ENCODE measurements at places on chromosomes 2 and 18.

GRCh38 chr2:174403628-174404027 lies 8.1 kb downstream of the SCRN3 start:
- no peak for DNase-seq

DNA sequence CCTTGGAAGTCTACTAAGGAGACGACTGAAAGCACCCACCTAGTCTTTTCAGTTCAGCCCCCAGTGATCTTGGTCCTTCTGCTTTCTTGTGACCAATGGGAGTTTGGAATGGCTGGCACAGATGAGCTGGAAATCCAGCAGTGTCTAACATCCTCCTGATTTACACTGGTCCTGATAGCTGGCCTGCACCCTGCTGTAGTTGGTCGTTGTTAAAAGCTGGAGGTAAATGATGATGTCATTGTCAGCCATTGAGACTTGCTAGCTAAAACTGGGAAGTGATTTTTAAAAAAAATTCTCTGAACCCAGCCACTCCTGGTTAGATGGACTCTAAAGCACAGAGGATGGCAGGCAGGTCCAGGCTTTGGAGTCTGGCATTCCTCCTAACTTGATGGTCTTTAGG lies 19.3 kb downstream of the CCT7 start:
- no peak for DNase-seq

DNA sequence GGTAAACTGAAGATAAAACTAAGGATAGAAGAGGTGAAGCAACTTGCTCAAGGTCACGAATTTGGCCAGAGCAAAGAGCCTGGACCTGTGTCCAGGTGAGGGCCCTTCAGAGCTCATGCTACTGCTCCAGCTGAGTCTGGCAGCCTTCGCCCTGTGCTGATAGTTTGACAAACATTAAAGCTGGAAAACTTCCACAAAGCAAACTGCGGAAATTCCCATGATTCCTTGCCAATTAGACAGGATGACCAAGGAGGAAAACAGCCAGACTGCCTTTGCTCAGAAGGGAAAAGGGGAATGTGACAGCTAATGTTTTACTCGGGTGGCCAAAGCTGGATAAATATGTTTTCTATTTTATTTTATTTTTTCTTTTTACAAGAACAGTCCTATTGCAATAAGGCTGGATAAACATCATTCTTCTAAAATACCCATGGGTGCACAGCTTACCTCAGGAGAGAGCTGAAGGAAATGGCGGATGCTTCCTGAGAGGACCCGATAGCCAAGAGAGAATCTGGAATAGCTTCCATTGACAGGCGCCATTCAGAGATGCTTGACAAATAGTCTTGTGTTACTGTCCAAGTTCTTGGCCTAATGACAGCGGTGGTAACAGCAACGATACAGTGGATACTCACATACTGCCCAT lies 5.3 kb upstream of the CTAGE1 start:
- no peak for DNase-seq

- no peak for DNase-seq
These were observed 60.0 kb upstream of the PXDN start for GRCh38 chr2:1804351-1804771.

GRCh38 chr2:101972621-101973434 lies 18.9 kb upstream of the IL1R2 start:
- DNase-seq = no peak

- DNase-seq = no peak
These were observed 8.8 kb downstream of the KHK start for GRCh38 chr2:27095427-27095744.

- no peak for DNase-seq
These were observed 112.3 kb downstream of the PXDN start for GRCh38 chr2:1632002-1632348.

DNA sequence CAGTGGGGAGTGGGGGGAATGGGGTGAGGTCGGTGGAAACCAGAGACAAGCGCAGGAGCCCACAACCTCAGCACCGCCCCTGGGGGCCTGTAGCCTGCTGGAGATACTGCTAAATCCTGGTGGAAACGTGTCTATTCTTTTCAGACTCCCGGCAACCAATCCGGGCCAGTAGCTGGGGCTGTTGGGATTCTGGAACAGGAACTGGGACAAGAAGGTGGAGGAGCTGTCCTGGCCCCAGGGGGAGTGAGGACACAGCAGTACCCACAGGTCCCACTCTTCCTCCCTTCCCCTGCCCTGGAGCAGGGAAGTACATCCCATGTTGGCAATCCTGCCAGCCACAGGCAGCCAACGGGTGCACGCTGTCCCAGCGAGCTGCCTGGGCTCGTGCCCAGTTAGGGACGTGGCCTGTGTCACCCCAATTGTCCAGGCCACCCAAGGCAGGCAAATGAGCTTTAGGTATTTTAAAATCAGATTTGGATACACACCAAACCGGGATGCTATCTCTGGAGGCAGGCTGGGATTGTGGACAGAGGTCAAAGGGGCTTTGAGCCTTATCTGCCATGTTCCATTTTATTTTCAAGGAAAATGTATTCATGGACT lies 51.8 kb downstream of the HS1BP3 start:
- DNase-seq = no peak

GRCh38 chr18:46771141-46771540 lies 14.3 kb upstream of the ST8SIA5 start:
- no peak for DNase-seq

DNA sequence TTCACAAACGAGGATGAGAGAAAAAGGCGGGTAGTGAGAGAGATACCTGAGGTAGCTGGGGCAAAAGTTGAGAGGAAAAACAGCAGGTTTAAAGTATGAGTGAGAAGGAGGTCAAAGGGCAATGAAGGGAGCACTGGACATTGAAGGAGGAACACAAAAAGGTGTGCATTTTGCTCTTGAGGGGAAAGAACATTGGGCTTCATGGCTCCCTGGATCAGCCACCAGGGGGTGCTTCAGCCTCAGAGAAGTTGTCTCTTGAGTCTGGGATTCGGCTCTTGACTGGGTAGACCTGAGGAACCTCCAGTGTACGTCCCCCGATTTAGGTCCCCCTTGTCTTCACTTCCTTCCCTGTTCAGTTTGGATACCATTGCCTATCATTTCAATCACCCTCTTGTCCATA lies 128.5 kb downstream of the RAPGEF4 start:
- DNase-seq = peak; percentile 51

DNA sequence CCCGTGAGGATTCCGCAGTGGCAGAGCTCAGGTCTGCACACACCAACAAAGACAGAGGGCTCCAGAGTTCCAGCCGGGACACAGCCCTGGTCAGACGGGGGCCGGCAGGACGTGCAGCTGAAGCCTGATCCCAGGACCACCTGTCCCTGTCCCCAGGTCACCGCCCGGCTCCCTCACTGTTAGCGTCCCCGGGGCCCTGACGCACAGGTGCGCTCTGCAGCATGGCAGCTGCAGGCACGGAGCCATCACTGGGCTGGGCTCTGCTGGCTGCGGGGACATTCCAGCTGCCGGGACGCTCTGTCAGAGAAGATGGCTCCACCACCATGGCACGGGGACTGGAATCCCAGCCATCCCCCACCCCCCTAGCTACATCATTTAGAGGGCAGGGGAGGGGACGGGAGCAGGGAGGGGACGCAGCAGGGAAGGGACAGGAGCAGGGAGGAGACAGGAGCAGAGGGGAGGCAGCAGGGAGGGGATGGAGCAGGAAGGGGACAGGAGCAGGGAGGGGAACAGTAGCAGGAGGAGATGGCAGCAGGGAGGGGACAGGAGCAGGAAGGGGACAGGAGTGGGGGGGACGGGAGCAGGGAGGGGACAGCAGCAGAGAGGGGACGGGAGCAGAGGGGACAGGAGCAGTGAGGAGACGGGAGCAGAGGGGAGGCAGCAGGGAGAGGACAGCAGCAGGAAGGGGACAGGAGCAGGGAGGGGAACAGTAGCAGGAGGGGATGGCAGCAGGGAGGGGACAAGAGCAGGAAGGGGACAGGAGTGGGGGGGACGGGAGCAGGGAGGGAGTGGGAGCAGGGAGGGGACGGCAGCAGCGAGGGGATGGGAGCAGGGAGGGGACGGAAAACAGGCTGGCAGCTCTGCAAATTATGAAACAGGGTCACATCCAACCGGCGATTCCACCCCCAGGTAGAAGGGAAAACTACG lies 39.8 kb downstream of the SLC66A2 start:
- DNase-seq = no peak

- no peak for DNase-seq
These were observed 66.3 kb upstream of the SCG2 start for GRCh38 chr2:223668302-223668998.

- no peak for DNase-seq
These were observed 122.4 kb upstream of the LINC00305 start for GRCh38 chr18:64271246-64271645.

GRCh38 chr2:7077660-7078267 lies 160.6 kb downstream of the RNF144A start:
- DNase-seq = no peak

GRCh38 chr2:112541315-112542122 lies 746 bp upstream of the POLR1B start:
- DNase-seq = peak; percentile 72

DNA sequence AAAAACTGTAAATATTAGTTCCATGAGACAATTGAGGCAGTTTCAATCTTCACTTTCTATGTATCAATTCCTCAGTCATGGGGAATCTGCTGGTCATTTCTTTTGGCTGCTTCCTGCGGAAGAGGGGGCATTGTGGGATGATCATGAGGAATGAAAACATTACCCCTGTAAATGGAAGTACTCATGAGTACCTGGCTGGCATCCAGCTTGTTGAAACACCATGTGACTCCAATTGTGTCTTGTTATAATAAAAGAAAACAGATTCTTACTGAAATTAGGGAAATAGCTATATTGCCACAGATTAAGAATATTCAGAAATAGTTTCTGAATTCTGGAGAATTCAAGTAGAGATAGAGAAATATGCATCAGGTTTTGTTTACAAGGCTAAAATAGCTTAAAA lies 41.6 kb upstream of the GPR39 start:
- DNase-seq = no peak

GRCh38 chr2:210620456-210620855 lies 64.1 kb downstream of the CPS1 start:
- DNase-seq = no peak

- DNase-seq = no peak
These were observed 80.8 kb downstream of the NAT8 start for GRCh38 chr2:73561422-73561821.

GRCh38 chr2:22282916-22283315 lies 1102.1 kb upstream of the KLHL29 start:
- DNase-seq = no peak

DNA sequence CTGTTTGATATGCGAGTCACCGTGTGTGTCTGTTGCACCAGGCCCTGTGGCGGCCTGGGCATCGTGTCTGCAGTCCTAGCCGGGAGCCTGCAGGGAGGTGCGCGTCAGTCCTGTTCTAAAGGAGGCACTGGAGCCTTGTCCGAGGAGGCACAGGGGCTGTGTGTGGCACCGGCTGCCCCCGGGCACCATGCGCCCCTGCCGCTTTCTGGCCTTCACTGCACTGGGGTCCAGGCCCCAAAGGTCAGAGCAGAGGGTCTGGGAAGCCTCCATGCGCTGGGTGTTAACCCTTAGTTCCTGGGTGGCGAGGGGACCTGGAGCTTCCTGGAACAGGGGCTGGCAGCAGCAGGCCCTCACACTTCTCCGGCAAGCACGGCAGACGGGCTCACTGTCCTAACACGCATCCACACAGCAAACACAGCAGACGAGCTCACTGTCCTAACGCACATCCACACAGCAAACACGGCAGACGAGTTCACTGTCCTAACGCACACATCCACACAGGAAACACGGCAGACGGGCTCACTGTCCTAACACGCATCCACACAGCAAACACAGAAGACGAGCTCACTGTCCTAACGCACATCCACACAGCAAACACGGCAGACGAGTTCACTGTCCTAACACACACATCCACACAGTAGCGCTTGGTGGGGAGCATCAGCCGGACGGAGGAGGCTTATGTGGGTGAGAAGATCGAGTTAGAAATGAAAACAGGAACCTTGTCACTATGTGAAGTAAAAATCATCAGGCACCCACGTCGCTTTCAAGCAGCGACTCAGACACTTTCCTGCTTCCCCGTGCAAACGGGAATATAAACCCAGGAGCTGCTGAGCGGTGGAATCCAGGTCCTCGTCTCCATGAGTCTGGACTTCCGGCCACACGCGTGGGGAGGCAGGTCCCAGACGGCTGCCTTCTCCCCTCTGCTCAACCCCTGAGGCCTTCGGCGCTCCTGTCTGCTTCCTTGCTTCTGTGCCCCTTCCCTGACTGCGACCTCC lies 65.3 kb downstream of the TPO start:
- no peak for DNase-seq

DNA sequence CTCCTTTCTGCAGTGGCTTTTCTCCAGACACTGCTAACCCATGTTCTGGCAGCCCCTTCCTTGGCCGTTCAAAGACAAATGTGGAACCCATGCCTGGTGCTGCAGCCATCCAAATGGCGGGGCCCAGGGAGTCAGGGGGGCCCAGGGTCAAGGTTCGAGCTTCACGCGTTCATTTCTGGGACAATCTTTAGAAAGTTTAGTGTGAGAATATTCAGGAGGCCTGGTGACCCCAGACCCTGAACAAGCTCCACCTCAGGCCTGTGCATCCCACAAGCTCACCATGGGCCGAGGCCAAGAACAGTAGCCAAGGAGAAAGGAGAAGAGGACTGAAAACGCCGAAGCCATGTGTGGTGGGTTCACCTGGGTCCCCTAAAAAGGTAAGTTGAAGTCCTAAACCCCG lies 54.4 kb downstream of the ANKMY1 start:
- DNase-seq = no peak

DNA sequence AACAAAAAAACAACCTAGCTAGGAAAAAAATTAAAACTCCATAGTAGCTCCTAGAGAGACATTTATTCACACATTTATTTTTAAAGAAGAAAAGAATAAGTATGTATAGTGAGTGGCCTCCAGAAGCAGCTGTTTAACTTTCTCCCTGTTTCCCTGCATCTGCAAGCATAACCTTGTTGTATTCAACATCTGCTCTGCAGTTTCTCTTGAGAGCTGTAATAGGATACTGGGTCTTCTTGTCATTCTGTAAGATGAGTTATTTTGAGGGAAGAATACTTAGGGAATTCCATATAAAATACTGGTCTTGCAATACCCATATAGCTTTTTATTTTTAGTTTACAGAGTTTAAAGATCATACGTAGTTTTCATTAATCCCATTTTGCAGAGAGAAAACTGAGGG lies 246.6 kb downstream of the LRRTM1 start:
- DNase-seq = no peak

DNA sequence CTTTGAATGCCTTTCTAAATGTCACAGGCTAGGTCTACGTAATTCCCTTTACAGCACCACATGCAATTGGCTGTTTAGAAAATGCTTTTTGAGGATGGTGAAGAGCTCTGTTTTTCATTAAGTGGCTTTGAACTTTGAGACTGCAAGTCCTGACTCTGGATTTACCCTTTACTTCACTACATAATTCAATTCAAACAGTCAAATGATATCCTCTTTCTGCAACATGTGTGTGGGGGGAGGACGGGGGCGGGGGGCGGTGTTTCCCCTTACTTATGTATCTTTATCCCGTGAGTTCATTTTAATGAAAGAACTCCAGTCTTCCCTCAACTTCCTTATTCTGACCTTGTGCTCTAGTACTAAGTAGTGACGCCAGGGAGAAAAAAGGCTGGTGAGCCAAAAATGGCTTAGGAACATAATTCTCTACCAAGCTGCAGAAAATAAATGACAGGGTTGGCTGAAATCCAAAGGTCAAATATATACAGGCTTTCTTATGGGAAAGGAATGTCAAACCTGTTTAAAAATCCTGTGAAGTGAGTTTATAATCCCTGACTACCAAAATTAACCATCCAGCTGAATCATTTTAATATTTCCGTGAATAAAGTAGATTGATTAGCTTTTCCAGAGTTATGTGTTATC lies 119.6 kb downstream of the SLC8A1 start:
- DNase-seq = no peak

Measured in activated naive CD8-positive, alpha-beta T cell treated with anti-CD3 and anti-CD28 coated beads for 36 hours (primary cell).